Stomach (tissue), 19 donors: ENCODE measurements at places on chromosomes 11 and 22. TPM values are rescaled to one million over a fixed set of nuclear protein-coding genes. Genes with fewer than 3 reads are reported as not detected.

The APOL5 gene
- not detected for polyA plus RNA-seq

The SLC1A2 gene
- polyA plus RNA-seq: 3.1 TPM

The FAM111B gene
- 2.9 TPM for polyA plus RNA-seq

The MMP7 gene
- polyA plus RNA-seq: 45.1 TPM

The APOBEC3B gene
- polyA plus RNA-seq: 8.7 TPM

The GPHA2 gene
- polyA plus RNA-seq: 0.30 TPM

The OR4C11 gene
- not detected for polyA plus RNA-seq

The RAG1 gene
- 0.56 TPM for polyA plus RNA-seq

The TBX1 gene
- polyA plus RNA-seq: not detected

The OR5AS1 gene
- polyA plus RNA-seq: not detected

The MOGAT2 gene
- polyA plus RNA-seq: 0.62 TPM

The ACR gene
- polyA plus RNA-seq: 0.23 TPM

The C11orf91 gene
- polyA plus RNA-seq: not detected

The OR2AG2 gene
- polyA plus RNA-seq: not detected
